ENCODE measurements at places on chromosomes 2 and 18.

GRCh38 chr2:47437287-47437686 is 34.3 kb downstream of the MSH2 start:
- no peak for DNase-seq

GRCh38 chr18:77765468-77765867 is 515.8 kb downstream of the GALR1 start:
- DNase-seq, result no peak

- peak; percentile 93 for DNase-seq
These were observed 153.7 kb downstream of the TGIF1 start for GRCh38 chr18:3603421-3604234.

DNA sequence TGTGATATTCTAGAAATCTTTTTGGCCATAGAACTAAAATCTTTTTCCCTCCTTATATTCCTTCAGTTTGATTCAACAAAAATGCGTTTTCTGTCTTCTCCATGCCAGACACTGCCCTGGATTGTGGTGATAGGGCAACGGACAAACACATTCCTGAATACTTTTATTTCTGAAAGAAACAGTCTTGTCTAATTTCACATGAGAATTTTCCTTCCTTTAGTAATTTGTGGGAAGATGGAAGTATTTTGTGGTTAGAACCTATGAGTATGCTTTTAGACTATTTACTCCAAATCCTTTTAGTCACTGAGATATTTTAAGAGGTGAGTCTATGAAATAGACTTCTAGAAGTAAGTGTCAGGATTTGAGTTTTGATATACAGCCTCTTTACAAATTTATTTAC is 49.6 kb downstream of the COL5A2 start:
- DNase-seq, result peak; percentile 78

GRCh38 chr2:239853706-239854327 is 171.3 kb downstream of the NDUFA10 start:
- DNase-seq, result no peak

GRCh38 chr2:99680946-99681345 is 191.1 kb upstream of the REV1 start:
- DNase-seq, result peak; percentile 58

DNA sequence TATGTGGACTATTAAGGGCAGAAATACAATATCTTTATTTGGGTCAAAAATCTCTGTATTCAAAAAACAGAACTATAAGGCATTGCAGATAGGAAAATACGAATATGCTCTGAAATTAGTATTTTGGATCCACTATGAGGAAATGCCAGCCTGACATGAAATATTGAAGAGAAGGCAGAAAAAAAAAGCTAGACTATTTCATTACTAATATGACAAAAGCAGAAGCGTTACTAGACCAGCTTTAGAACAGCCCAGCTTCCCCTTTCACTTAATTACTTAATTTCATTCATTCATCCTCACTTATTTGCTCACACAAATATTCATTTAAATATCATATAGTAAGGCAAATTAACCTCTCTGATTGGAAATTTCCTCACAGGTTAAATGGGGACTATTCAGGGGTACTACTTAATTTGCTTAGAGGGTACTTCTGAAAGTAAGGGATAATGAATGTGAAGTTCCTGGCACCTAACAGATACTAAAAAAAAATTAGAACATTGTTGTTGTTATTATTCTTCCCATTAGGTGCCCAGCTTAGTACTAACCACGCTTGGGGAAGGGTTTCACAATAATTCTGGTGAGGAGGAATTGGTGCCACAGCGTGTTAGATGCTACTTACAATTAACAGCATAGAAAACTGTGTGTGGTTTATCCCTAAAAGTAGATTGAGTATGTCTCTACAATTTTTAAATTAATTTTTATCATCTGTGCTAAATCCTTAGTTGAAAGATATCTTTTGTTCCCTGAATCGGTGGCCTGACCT is 71.1 kb upstream of the CTLA4 start:
- DNase-seq, result no peak
